IPS DF 6.9 (cell line): ENCODE measurements at places on chromosomes 2 and 18.

DNA sequence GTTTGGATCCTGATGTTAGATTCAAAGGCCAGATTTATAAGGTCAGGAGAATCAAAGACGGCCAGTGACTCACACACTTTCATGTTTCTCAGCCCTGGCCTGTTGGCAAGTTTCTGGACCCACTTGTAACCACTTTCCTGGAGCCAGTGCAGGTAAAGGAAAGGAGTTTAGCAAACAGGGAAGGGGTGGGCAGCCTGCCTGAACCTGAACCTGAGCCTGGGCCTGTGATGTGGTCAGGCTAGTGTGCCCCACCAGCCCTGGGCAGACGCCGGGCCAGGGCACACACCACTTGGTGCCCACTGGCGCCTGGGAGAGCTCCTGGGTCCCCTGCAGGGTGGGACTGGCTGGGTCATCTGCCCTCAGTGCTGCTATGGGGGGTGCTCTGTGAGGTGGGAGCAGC, 100.5 kb upstream of the SPRED2 start:
- no peaks in the 10 kb centered on the region for H3K4me1 ChIP-seq
- no peak overlapping the region for H3K27ac ChIP-seq
- no peak overlapping the region for H3K4me3 ChIP-seq
- no peak for DNase-seq
- no peaks in the 10 kb centered on the region for H3K36me3 ChIP-seq
- H3K27me3 ChIP-seq, result no peaks in the 10 kb centered on the region

DNA sequence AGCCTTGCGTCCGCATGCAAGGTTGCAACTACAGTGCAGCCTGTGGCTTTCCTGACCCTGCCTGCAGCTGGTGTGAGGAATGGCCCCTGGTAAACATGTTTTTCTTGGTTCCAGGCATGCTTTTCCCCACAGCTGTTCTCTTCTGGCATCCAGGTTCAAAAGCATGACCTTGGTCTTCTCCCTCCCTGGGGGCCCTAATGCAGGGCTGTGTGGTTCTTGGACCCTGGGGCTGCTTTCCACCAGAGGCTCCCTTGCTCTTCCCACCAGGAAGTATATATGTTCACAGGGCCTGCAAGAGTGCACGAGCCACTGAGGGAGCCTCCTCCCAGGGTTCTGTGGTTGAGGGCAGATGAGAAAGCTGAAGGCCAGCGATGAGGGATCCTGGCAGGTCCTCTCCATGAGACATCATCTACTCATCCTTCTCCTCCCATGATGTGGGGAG, 125.9 kb downstream of the BCL2L11 start:
- H3K4me3 ChIP-seq, result no peak overlapping the region
- H3K4me1 ChIP-seq, result no peaks in the 10 kb centered on the region
- H3K27me3 ChIP-seq, result no peaks in the 10 kb centered on the region
- H3K27ac ChIP-seq, result no peak overlapping the region
- DNase-seq, result no peak

GRCh38 chr18:39655341-39655740, 2089.7 kb upstream of the CELF4 start:
- H3K4me1 ChIP-seq, result no peaks in the 10 kb centered on the region
- H3K27me3 ChIP-seq, result no peaks in the 10 kb centered on the region
- no peak for DNase-seq
- no peak overlapping the region for H3K4me3 ChIP-seq
- no peak overlapping the region for H3K27ac ChIP-seq

- H3K27ac ChIP-seq, result no peak overlapping the region
- no peak for DNase-seq
- H3K4me3 ChIP-seq, result no peak overlapping the region
- H3K36me3 ChIP-seq, result no peaks in the 10 kb centered on the region
- H3K27me3 ChIP-seq, result no peaks in the 10 kb centered on the region
Measured at GRCh38 chr2:139160836-139161235, 380.6 kb upstream of the NXPH2 start.

GRCh38 chr2:71862921-71863320, 284.7 kb downstream of the CYP26B1 start:
- H3K27me3 ChIP-seq, result no peaks in the 10 kb centered on the region
- H3K27ac ChIP-seq, result no peak overlapping the region
- no peaks in the 10 kb centered on the region for H3K36me3 ChIP-seq

- no peak for DNase-seq
- no peak overlapping the region for H3K4me3 ChIP-seq
- no peaks in the 10 kb centered on the region for H3K27me3 ChIP-seq
- no peaks in the 10 kb centered on the region for H3K36me3 ChIP-seq
- H3K27ac ChIP-seq, result no peak overlapping the region
Measured at GRCh38 chr2:154677401-154677800, 21.1 kb upstream of the KCNJ3 start.

DNA sequence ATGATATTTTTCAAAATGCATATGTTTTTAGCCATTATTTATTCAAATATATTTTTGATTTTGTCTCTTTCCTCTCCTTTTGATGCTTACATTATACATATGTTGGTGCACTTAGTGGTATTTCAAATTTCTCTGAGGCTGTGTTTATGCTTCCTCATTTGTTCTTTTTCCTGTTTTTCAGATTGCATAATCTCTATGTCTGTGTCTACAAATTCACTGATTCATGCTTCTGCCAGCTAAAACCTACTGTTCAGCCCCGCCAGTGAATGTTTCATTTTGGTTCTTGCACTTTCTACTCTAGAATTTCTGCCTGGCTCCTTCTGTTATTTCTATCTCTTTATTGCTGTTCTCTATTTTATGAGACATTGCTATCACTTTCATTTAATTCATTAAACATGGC, 951.7 kb upstream of the CNTNAP5 start:
- no peak for DNase-seq
- H3K4me3 ChIP-seq, result no peak overlapping the region
- no peaks in the 10 kb centered on the region for H3K27me3 ChIP-seq
- no peak overlapping the region for H3K27ac ChIP-seq

DNA sequence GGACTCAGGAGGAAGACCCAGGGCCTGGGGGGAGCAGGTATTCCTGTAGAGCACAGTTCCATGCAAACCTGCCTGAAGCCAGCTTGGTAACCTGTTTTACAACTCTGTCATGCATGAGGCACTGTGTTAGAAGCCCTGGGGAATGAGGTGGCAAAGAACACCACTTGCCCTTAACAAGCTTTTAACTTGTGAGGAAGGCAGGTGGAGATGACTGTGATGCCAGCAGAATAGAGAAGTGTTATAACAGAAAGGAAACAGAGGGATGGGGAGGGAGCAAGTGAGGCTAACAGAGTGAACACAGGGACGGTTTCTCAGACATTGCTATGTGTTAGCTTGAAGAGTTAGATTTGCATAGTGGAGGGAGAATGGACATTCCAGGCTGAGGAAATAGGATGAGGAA, 11.5 kb upstream of the IL1A start:
- DNase-seq, result no peak
- H3K4me3 ChIP-seq, result no peak overlapping the region
- no peaks in the 10 kb centered on the region for H3K27me3 ChIP-seq
- peaks cover 4% of the 10 kb centered on the region; the same call in 1 of the 2 replicates for H3K4me1 ChIP-seq
- H3K27ac ChIP-seq, result no peak overlapping the region

GRCh38 chr2:235277485-235277884, 216.4 kb upstream of the AGAP1 start:
- DNase-seq, result no peak
- H3K27ac ChIP-seq, result no peak overlapping the region
- H3K4me1 ChIP-seq, result no peaks in the 10 kb centered on the region
- no peaks in the 10 kb centered on the region for H3K27me3 ChIP-seq

GRCh38 chr18:36636237-36636817, 192.5 kb downstream of the TPGS2 start:
- no peaks in the 10 kb centered on the region for H3K27me3 ChIP-seq
- no peaks in the 10 kb centered on the region for H3K36me3 ChIP-seq

- H3K36me3 ChIP-seq, result no peaks in the 10 kb centered on the region
- H3K4me3 ChIP-seq, result no peak overlapping the region
- DNase-seq, result no peak
- no peaks in the 10 kb centered on the region for H3K27me3 ChIP-seq
Measured at GRCh38 chr18:43248610-43249249, 28.6 kb downstream of the SYT4 start.

DNA sequence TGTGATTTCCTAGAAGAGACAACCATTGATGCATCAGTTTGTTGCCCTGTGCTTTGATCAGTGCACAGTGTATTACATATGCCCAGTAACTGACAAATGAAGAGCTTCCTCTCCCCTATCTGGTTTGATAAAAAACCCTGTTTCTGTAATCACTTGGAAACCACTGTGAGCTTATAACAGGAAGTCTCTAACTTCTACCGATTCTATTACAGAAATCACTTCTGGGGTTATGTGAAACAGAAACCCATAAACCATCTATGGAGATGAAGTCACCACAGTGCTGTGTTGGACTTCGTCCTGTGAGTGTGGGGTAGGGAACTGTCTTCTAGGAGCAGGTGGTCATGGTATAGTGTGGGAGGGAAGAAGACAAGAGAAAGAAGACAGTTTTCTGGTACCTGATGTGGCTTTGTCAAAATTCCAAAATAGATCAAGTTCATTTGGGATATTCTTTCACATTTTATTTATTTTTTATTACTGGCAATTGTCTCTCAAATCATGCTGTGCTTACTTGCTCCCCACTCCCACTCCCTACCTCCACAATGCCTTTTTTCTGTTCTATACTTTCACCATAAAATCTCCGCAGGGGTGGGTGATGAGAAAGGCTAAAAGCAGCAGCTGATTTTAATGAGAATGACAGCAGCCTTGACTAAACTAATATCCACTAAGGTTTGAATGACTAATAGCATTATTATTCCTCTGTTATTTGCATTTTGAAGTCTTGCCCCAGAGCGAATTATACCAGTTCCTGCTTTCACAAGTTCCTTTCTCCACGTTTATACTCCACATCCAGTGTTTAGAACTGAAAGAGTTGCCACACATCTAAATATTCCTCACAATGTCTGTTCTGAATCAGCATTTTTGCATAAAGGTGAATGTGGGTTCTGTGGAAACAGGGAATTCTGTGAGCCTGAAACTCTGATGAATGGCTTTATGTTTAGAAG, 41.7 kb upstream of the RND3 start:
- H3K4me3 ChIP-seq, result no peak overlapping the region
- DNase-seq, result no peak
- H3K36me3 ChIP-seq, result no peaks in the 10 kb centered on the region

DNA sequence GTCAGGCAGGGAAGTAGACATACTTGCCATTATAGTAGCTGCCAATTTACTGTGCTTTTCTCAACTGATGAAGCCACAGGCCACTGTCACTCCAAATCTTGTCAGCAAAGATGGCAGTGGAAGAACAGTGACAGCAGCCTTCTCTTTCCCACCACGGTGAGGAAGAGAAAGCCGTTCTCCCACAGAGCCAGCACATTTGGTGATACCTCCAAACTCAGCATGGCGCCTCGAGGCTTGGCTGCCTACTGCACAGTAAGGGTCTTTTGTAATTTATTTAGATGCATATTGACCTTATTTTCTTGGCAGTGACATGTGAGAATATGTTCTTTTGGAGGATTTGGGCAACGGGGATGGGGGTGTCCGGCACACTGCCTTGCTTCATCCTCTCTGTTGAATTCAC, 117.2 kb upstream of the CDH20 start:
- DNase-seq, result no peak
- H3K36me3 ChIP-seq, result no peaks in the 10 kb centered on the region
- H3K4me1 ChIP-seq, result no peaks in the 10 kb centered on the region; the same call in 1 of the 2 replicates
- no peaks in the 10 kb centered on the region for H3K27me3 ChIP-seq
- H3K27ac ChIP-seq, result no peak overlapping the region

GRCh38 chr2:34003795-34004194, 404.7 kb upstream of the FAM98A start:
- DNase-seq, result no peak
- no peak overlapping the region for H3K27ac ChIP-seq
- no peak overlapping the region for H3K4me3 ChIP-seq
- H3K36me3 ChIP-seq, result no peaks in the 10 kb centered on the region
- H3K4me1 ChIP-seq, result no peaks in the 10 kb centered on the region

DNA sequence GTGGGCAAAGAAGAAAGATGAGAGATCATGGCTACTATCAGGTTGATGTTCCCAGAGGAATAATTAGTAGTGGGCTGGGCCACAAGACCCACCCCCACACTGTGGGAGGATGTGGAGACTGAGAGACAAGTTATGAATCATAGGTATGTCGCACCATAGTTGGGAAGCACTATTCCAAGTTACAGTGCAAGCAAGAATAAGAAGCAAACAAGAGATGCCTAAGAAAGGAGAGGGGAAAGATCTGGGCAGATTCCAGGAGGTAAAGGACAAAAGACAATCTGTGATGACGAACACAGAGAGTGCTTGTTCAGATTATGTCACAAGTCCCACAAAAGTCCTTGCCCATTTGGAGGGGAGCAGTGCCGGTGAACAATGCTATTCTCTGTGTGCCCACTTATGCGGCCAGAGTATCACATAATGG, 56.6 kb downstream of the FAM228A start:
- DNase-seq, result no peak
- no peaks in the 10 kb centered on the region for H3K4me1 ChIP-seq
- H3K27ac ChIP-seq, result no peak overlapping the region
- no peaks in the 10 kb centered on the region for H3K36me3 ChIP-seq

- peaks cover 4% of the 10 kb centered on the region; the same call in 1 of the 2 replicates for H3K36me3 ChIP-seq
- no peak overlapping the region for H3K4me3 ChIP-seq
Measured at GRCh38 chr18:24130494-24130893, 8.4 kb upstream of the CABYR start.

GRCh38 chr2:39015424-39015823, 105.4 kb downstream of the SOS1 start:
- H3K4me1 ChIP-seq, result no peaks in the 10 kb centered on the region
- no peaks in the 10 kb centered on the region for H3K27me3 ChIP-seq
- H3K36me3 ChIP-seq, result no peaks in the 10 kb centered on the region; the same call in 1 of the 2 replicates
- no peak for DNase-seq
- no peak overlapping the region for H3K27ac ChIP-seq
- no peak overlapping the region for H3K4me3 ChIP-seq

DNA sequence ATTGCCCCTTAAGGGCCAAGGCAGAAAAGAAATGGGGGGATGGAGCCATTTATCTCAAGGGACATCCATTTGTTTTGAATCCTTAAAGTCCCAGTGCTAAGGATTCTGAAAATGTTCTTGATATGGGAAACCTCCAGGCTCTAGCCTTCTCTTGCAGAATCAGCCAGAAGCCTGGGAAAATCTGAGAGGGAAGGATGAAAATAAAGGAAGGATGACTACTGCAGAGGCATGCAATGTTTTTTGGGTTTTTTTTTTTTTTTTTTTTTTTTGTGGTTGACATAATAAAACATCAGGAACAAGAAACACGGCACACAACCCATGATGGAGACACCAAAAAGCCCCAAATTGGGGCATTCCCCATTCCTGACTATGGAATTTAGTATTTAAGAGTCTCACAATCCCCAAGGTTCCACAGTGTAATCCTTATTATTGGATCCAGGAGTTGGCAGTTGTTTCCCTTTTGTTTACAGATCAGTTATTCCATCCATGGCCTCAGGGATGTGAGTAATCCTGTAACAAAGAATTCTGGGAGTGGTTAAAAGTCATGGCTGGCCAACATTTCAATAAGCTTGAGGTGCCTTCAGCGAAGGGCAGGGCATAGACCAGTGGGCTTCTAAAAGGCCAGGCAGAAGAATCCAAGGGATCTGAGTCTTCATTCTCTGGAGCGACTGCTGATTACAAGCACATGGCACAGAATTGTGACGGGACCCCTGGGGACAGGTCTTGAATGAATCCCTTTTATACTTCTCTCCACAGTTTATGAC, 337.5 kb downstream of the GULP1 start:
- H3K4me3 ChIP-seq, result no peak overlapping the region
- H3K27ac ChIP-seq, result no peak overlapping the region
- no peaks in the 10 kb centered on the region for H3K36me3 ChIP-seq
- H3K4me1 ChIP-seq, result no peaks in the 10 kb centered on the region
- H3K27me3 ChIP-seq, result no peaks in the 10 kb centered on the region
